ENCODE measurements at places on chromosomes 6 and 20.
A peak's percentile ranks its signal among the peaks of the same experiment; 100 is the strongest.

DNA sequence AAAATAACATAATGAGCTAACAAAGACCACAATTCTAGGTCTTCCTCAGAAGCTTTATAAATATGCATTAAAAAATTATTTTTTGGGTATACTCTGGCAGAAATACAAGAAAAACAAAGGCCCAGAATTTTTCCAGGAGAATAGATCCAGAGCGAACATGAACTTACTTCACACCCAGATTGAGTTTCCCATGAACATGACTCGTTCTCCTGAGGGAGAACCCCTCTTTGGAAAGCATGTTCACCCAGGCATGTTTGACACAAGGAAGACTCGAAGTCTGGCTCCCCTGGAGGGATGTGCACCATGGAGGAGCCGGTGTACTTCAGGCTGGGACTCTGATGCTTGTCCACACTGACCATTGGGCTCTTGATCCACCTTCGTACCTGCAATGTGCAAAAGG, 56.1 kb downstream of the SGK1 start:
- DNase-seq = no peak

- DNase-seq = no peak
These were observed 587.8 kb upstream of the JAG1 start for GRCh38 chr20:11261533-11262000.

- no peak for DNase-seq
These were observed 51.6 kb upstream of the FNDC1 start for GRCh38 chr6:159117563-159117962.

- DNase-seq = no peak
These were observed 103.8 kb upstream of the ARMC2 start for GRCh38 chr6:108744244-108744972.

DNA sequence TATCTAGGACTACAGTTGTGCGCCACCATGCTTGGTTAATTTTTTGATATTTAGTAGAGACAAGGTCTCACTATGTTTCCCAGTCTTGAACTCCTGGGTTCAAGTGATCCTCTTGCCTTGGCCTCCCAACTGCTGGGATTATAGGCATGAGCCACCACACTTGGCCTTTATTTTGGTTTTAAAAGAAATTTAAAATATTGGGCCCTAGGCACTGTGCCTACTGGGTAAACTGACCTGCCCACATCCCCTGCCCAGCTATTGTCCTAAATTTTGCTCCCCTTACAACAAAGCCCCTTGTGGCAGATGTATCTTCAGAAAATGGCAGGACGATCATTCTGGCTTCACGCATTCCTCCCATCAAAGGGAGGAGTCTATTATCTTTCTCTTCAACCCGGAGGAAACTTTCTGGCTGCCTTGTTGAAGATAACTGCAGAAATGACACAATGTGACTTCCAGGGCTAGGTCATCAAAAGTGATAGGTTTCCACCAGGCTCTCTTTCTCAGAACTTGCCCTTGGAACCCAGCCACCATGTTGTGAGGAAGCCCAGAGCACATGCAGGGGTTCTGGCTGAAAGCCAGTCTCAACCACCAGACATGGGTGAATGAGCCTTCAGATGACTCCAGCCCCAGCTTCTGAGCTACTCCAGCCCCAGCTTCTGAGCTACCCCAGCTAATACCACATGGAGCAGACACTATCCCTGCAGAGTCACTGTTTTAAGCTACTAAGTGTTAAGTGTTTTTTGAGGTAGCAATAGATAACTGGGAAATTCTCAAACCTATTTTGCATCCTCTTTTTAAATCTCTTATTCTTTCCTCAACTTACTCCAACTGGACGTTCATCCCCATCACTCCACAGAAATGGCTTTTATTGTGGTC, 4.6 kb upstream of the GUCA1B start:
- no peak for DNase-seq

DNA sequence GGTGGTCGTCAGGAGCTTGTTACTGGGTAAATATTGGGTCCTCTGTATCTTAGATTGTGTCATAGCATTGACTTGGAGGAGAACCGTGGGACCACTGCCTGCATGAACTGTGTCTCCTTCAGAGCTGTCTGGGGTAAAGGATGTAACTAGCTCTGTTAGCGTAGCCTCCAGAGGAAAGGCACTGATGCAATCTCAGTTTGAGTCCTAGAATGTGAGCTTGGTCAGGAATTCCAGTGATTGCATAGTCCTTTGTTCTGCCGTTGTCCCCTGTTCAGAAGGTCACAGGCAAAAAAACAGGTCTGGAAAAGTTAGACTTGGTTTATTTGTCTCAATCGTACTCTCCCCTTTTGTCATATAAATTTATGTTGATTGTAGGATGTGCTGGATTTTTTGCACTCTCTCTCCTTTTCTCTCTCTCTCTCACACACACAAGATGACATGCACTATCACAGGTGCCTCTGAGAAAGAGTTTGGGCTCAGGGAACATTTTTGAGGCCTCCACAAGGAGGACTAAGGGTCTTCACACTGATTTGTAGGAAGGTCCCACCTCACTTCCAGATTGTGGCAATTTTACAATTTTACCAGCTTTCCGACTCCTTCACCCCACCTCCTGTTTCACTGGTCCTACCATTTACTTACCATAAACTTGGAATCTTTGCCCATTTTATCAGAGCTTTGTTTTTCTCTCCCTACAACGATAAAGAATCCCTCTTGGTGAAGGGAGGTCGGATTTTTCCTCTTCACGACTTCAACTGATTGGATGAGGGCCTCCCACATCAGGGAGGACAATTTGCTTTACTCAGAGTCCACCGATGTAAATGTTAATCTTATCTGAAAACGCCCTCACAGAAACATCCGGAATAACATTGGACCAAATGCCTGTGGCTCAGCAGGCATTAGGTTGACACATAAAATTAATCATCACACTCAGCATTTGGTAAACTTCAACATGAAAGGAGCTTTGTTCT, 7.0 kb upstream of the DACT2 start:
- DNase-seq = no peak

DNA sequence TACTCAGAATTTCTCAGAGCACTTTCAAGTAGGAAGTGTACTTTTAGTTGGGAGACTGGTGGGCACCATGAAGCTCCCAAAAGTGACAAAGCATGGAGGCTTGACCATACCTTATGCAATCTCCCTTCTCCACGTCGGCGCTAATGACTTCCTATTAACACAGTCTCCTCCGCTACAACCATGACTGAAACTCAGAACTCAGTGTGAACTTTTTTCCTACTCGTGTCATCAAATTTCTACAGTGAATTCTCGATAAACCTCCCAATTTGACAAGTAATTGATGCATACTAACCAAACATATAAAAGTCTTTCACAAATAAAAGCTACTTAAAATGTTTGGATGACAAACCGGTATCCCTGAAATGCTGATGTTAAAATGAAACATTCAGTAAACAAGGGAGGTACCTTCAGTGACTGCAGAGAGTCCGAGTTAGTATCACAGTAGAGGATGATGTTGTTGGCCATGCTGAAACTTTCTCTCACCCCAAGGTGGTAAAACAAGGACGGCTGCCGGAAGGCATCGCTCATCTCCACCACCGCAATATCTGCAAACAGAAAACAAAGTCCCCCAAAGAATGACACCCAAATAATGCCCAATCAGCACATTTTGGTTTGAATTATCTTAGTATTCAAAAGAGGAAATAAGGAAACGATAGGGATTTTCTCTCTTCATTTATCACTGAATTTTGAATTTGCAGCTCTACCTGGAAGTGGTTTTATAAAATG, 72.1 kb downstream of the MAP3K5 start:
- DNase-seq = no peak

DNA sequence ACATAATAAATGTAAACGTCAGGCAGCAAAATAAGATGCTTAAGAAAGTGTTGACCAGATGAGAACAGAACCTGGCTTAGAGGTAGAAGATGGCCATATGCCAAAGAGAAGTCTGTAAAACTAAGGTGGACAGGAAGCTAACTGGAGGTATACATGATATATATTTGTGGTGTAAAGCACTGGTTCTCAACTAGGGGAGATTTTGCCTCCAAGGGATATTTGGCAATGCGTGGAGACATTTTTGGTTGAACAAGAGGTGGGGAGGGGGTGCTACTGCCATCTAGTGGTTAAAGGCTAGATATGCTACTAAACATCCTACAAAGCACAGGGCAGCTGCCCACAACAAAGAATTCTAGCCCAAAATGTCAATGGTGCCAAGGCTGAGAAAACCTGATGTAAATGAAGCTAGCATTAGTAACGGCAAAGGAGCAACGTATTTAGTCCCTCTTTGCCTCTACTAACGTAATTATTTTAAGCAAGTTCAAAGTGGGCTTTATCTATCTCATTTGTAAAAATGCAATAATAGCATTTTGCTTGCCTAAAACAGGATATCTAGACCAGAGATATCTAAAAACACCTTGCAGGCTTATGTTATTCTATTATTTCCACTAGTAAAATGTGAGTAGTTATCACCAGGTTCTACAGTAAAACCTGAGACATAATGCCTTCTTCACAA, 182.6 kb downstream of the RNGTT start:
- peak; percentile 51 for DNase-seq

DNA sequence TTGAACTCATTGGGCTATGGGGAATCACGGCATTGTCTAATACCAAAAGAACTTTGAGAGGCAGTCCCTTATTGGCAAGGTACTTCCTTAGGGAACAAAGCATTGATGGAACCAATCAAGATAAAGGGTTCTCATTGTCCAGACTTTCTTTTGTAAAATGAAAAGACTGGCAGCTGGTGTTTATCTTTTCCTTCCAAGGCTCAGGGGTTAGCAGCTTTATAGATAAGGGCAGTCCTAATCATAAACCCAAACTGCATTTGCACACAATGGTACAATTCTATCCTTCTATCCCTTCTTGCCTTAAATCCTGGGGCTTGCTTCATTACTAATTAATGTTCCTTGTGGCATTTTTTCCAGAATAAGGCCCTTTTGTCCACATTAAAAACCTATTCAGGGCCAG, 28.6 kb downstream of the CDK19 start:
- no peak for DNase-seq

DNA sequence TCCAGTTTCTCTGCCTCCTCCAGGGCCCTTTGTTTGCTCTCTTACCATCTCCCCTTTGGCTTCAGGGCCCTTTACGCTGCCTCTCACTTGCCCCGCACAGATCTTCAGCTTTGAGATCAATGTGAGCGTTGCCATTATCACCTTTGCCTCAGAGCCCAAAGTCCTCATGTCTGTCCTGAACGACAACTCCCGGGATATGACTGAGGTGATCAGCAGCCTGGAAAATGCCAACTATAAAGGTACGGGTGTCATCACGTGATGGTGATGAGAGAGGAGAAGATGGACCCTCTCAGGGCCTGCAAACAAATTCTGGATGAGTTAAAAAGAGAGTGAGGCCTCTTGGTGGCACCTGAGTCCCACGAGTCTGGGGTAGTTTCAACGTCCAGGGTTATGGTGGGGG, 8.3 kb downstream of the C2 start:
- DNase-seq = no peak

DNA sequence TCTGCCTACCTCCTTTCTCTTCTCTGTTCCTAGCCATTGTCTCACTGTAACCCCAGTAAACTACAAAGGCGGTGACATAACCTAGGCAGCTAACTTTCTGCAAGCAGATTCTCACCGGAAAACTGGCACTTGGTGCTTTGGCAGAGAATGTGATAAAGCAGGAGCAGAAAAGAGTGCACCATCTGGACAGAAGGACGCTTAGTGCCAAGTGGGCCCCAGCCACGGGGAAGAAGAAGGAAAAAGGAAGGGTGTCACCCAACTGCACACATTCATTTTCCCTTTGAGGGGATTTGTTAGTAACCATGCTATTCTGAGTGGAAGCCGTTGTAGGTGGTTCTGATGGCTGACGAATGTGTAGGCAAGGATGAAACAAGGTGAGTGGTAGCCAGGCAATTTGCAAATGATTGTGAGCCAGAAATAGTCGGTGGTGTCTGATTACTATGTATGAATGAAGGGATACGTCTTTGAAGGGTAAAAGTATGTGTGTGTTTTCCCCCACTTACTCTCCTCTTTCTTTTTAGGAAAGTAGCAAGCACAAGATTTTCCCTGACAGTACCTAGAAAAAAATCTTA, 148.3 kb upstream of the STXBP5 start:
- peak; percentile 71 for DNase-seq

GRCh38 chr6:40606526-40606925, 19.4 kb upstream of the LRFN2 start:
- no peak for DNase-seq

GRCh38 chr6:397056-397455, 5.5 kb downstream of the IRF4 start:
- no peak for DNase-seq

GRCh38 chr6:14375930-14376329, 258.4 kb downstream of the CD83 start:
- no peak for DNase-seq

- peak; percentile 32 for DNase-seq
These were observed 84.4 kb upstream of the ID4 start for GRCh38 chr6:19752746-19753145.

DNA sequence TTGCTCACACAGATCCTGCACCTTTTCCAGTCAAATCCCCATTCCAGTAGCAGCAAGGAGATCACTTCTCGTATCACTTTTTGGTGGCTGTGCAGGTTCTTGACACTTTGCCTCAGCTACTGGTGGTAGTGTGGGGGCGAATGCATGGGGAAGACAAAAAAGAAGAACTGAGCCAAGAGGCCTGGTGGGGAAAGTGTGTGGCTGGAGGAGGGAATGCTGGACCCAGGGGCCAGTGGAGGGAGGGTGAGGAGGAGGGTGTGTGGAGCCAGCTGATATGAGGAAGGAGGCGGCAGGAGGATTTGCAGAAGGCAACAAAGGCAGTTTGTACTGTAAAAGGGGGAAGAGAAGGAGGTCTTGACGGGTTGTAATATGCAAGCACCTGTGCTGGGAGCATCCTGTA, 15.7 kb upstream of the HLA-C start:
- DNase-seq = no peak

- peak; percentile 7 for DNase-seq
These were observed 121.4 kb downstream of the REV3L start for GRCh38 chr6:111361648-111362047.

Data from DMS 273 treated with DMSO at 0.1 percent for 48 hours (cell line).